NCI-H2029 treated with DMSO at 0.1 percent for 48 hours (cell line): ENCODE measurements at places on chromosomes 3 and 15.

- peak; percentile 16 for DNase-seq
Measured at GRCh38 chr3:30742796-30743619, 136.6 kb downstream of the TGFBR2 start.

- DNase-seq, result no peak
Measured at GRCh38 chr3:13626396-13626795, 77.5 kb downstream of the FBLN2 start.

DNA sequence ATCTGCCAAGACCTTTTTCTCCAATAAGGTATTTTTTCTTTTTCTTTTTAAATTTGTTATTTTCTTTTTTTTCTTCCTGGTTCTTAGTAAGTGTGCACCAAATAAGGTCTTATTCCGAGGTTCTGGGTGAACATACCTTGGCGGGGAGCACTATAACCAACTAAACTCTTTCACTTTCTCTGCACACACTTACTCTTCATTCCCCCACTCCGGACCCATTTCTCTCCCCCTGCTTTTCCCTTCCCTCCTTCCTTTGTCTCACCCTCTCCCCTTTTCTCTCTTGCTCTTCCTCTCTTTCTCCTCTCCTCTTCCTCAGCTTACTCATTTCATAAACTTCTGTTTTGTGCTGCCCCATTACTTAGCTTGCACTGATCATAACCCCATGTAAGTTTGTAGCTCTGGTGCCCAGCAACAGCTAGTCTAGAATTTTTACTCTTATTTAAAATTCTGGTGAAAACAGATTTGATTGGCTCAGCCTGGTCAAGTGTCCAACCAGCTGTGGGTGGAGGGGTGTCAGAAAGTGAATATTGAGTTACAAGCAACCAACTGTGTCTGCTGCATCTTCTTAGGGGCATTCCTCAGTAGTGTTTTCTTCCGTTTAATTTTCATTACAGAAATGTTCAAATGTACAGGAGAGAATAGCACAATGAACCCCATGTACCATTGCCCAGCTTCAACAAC lies 297.5 kb downstream of the SHQ1 start:
- DNase-seq, result no peak

- no peak for DNase-seq
Measured at GRCh38 chr3:132457286-132457685, 40.0 kb downstream of the DNAJC13 start.

DNA sequence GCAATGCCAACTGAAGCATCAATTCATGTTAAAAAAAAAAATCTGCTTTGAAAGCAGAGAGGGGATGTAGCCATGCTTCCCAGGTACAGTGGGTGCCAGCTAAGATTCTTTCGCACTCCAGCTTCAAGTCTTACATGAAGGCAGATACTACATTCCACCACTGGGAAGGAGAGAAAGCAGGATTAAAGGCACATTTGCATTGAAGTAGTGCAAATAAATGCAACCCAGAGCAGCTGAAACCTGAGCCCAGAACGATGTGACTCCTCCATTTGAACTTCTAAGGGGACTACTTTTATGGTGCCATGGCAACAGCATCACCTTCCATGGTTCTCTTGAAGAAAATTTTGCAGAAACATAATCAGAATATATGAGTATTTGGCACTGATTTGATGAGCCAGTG lies 19.1 kb upstream of the GJD2 start:
- no peak for DNase-seq

GRCh38 chr3:187713504-187713903 lies 11.1 kb upstream of the RTP2 start:
- no peak for DNase-seq

DNA sequence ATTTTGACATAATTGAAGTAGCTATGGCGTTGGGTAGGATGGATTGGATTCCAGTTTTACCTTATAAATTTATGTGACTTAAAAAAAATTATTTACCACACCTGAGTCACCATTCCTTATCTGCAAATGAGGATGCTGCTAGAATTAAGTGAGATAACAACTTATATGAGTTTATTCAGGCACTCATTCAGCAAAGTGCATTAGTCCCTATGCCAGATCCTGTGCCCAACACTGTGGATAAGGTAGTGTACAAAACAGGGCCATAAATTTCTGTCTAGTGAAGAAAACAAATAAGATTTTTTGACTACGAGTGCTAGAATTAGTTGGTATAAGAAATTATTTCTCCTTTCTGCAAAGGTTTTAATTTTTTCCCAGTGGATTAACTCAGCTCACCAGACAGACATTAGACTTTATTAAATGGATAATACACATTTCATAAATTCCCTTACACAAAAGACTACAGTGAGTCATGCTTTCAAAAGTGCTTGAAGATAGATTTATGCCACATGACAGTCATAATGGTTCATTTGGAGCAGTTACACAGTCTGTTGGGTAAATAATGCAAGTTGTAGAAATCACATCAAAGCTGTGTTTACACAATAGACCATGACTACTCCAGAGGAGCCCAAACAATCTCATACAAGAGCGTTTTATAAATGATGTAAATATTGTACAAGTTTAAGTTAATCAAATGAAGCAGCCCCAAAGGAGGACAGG lies 129.9 kb upstream of the TGFBR2 start:
- peak; percentile 68 for DNase-seq

GRCh38 chr3:56366641-56367162 lies 101.6 kb downstream of the ERC2 start:
- DNase-seq, result no peak

DNA sequence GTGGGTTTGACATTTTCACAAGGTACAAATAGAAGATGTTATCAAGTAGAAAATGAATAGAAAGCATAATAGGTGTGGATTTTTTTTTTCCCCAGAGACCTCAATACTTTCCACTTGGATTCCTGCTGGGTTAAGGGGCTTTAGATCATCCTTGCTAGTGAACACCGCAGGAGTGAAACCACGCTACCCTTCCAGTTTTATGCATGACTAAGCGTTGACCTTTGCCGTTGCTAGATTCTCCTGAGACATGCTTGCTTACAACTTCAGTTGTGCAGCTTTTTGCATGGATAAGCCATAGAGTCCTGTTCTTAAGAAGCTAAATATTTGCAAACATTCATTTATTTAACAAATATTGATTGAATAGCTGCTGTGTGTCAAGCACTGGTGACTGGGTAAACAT lies 299.7 kb upstream of the LMCD1 start:
- no peak for DNase-seq

GRCh38 chr15:93035092-93035915 lies 53.7 kb downstream of the RGMA start:
- no peak for DNase-seq

DNA sequence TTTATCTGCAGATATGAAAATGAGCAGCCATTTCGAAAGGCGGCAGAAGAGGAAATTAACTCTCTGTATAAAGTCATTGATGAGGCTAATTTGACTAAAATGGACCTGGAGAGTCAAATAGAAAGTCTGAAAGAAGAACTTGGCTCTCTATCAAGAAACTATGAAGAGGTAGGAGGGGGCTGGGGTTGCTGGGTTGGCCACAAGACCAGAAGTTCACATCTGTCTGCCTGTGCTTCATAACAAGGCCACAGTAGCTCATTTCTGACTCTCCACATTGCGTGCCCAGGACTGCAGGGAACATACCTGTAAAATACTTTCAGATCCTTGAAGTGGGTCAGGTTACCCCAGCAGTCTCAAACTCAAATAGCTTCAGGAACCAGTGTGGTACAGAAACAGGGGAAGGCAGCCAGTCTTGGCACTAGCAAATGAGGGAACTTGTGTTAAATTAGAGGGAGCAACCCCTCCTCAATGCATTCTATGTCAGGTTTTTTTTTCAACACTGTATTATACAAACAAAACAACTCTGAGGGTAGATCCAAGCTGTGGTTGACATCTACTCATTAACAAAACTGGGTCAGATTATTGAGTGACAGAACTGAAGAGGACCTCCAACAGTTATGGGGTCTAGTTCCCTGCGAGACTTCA lies 48.7 kb downstream of the BFSP2 start:
- DNase-seq, result no peak

DNA sequence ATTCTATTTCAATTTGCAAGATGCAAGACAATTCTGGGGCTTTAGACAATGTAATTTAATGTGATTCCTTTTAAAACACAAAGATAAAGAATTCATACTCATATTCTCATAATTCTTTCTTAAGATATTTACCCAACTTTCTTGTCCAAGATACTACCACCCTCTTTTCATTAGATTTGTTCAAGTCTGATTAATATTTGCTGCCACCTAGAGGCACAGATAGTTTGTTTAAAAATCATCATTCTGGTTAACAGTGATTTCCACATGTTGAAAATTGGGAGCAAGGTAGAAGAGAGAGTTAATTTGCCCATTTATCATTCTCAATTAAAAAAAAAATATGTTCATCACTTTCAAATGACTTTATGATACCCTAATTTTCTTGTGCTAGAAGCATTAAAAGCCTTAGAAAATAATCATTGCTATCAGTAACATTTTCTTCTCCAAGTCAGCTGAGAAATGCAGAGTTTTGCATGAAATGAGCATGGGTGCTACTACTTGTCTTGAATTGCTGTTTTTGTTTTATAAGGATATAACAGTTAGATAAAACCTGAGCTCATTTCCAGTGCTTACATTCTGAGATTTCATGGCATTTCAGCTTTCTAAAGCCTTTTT lies 11.6 kb downstream of the TAMM41 start:
- DNase-seq, result peak; percentile 22

DNA sequence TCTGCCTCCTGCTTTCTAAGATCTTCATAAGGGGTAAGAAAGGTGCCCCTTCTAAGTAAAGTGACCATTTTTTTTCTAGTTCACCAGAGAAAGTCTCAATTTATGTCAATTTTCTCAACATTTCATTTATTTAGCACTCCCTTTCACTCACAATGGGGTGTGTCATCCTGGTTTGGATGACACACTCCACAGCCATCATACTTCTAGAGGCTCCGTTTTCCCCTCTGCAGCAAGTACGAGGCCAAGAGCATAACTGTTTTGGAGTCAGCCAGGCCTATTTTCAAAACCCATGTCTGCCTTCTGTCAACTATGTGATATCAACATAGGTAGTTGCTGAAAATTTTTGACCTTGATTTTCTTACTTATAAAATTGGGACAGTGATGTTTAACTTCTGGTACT lies 703.2 kb downstream of the NLGN1 start:
- no peak for DNase-seq
